Activated CD8-positive, alpha-beta memory T cell treated with anti-CD3 and anti-CD28 coated beads for 1 hour (primary cell): ENCODE measurements at places on chromosomes 4 and X.

- DNase-seq: no peak
These were observed 21.5 kb downstream of the ARSJ start for GRCh38 chr4:113957956-113958355.

GRCh38 chrX:118337687-118338086 lies 8.2 kb upstream of the WDR44 start:
- DNase-seq: no peak

GRCh38 chr4:108107729-108108382 lies 60.9 kb downstream of the LEF1 start:
- DNase-seq: no peak

GRCh38 chr4:119643306-119644042 lies 14.9 kb upstream of the PDE5A start:
- no peak for DNase-seq

DNA sequence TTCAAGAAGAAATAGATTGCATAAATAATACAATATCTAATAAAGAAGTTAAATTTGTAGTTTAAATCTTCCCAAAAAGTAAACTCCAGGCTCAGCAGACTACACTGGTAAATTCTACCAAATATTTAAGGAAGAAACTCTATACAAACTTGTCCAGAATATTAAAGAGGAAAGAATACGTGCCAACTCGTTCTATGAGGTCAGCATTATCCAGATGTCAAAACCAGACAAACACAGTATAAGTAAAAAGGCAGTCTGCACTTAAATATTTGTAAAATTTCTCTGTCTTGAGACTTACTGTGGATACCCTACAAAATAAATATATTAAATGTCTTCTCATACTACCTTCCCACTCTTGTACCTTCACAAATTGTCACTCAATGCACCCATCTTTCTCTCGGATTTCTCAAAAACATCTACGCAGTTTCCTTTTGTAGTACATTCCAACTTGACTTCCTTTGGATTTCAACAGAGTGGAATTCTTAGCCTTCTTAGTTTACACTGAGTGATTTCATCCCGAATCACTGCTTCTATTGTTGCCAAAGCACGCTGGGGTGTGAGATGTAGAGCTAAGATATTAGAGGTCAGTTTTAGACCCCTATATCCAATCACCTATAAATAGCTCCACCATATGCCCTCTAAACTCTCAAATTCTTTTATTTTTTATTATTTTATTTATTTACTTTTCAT lies 71.6 kb upstream of the MAB21L2 start:
- no peak for DNase-seq

GRCh38 chr4:79831701-79832514 lies 241.1 kb downstream of the ANTXR2 start:
- no peak for DNase-seq
